ENCODE measurements at places on chromosomes 11 and 22. TPM values are rescaled to one million over a fixed set of nuclear protein-coding genes. Genes with fewer than 3 reads are reported as not detected.

The VWCE gene
- 0.65 TPM for total RNA-seq

The OAF gene
- total RNA-seq: 9.9 TPM

The CSF2RB gene
- total RNA-seq: 6.9 TPM

The CASTOR1 gene
- total RNA-seq: 89.5 TPM

The OR8D4 gene
- not detected for total RNA-seq

The CHST1 gene
- total RNA-seq: not detected

The CALCA gene
- not detected for total RNA-seq

The RAC2 gene
- total RNA-seq: 22.4 TPM

The SSH3 gene
- 41.2 TPM for total RNA-seq

The THY1 gene
- total RNA-seq: 69.7 TPM

The SCARF2 gene
- total RNA-seq: 10.2 TPM

The RHOD gene
- 51.4 TPM for total RNA-seq

The ROBO3 gene
- 22.7 TPM for total RNA-seq

The IL17REL gene
- not detected for total RNA-seq

The GRM5 gene
- not detected for total RNA-seq

The KDELR3 gene
- 67.5 TPM for total RNA-seq

The CECR2 gene
- total RNA-seq: not detected

The FAM111A gene
- 22.8 TPM for total RNA-seq

The PANX2 gene
- total RNA-seq: under 0.01 TPM

The FIBIN gene
- under 0.01 TPM for total RNA-seq

The MRTFA gene
- total RNA-seq: 55.0 TPM

The PPFIBP2 gene
- 2.0 TPM for total RNA-seq

The SREBF2 gene
- 38.1 TPM for total RNA-seq

The FLRT1 gene
- total RNA-seq: not detected

The CD3E gene
- total RNA-seq: not detected

The TMEM191C gene
- 2.7 TPM for total RNA-seq

The PI4KA gene
- total RNA-seq: 43.6 TPM

The LIMK2 gene
- total RNA-seq: 91.9 TPM

The RFPL2 gene
- total RNA-seq: not detected

The NFRKB gene
- total RNA-seq: 22.0 TPM

Measured in placental epithelial cell (primary cell).